Left renal cortex interstitium (tissue), 4 donors: ENCODE measurements at places on chromosomes 1 and 21. TPM values are rescaled to one million over a fixed set of nuclear protein-coding genes. Genes with fewer than 3 reads are reported as not detected.

Gene TNFSF4
- 2.0 TPM for polyA plus RNA-seq

Gene OR2T33
- polyA plus RNA-seq: not detected

Gene SLC25A24
- polyA plus RNA-seq: 49.7 TPM

Gene THEMIS2
- polyA plus RNA-seq: 3.1 TPM

Gene DAB1
- 5.0 TPM for polyA plus RNA-seq

Gene TMCO4
- 19.2 TPM for polyA plus RNA-seq

Gene MASP2
- 2.7 TPM for polyA plus RNA-seq

Gene NTMT2
- not detected for polyA plus RNA-seq

Gene LRRC53
- not detected for polyA plus RNA-seq

Gene KRTAP20-2
- polyA plus RNA-seq: not detected

Gene IL19
- 0.73 TPM for polyA plus RNA-seq
